ENCODE measurements at places on chromosomes 3 and 15. TPM values are rescaled to one million over a fixed set of nuclear protein-coding genes. Genes with fewer than 3 reads are reported as not detected.

Gene PDIA5
- 38.4 TPM for total RNA-seq

Gene FSTL1
- total RNA-seq = 1,970 TPM

Gene WDR76
- 9.9 TPM for total RNA-seq

Gene ROPN1
- not detected for total RNA-seq

Gene MAGEF1
- 29.6 TPM for total RNA-seq

Gene CIAO2A
- total RNA-seq = 61.1 TPM

Gene APBA2
- 5.6 TPM for total RNA-seq

Gene ALDH1A3
- total RNA-seq = 2.0 TPM

Gene LEKR1
- total RNA-seq = 0.64 TPM

Gene FILIP1L
- total RNA-seq = 37.8 TPM

Gene SLC24A5
- not detected for total RNA-seq

Gene CCK
- total RNA-seq = not detected

Gene PRR20G
- not detected for total RNA-seq

Gene NR2E3
- total RNA-seq = not detected

Gene MYL3
- total RNA-seq = 0.30 TPM

Measured in HFFc6 (cell line).